ENCODE measurements at places on chromosomes 1 and 21.
A peak's percentile ranks its signal among the peaks of the same experiment; 100 is the strongest.

- no peak for DNase-seq
Measured at GRCh38 chr1:232786845-232787455, 18.3 kb upstream of the MAP10 start.

DNA sequence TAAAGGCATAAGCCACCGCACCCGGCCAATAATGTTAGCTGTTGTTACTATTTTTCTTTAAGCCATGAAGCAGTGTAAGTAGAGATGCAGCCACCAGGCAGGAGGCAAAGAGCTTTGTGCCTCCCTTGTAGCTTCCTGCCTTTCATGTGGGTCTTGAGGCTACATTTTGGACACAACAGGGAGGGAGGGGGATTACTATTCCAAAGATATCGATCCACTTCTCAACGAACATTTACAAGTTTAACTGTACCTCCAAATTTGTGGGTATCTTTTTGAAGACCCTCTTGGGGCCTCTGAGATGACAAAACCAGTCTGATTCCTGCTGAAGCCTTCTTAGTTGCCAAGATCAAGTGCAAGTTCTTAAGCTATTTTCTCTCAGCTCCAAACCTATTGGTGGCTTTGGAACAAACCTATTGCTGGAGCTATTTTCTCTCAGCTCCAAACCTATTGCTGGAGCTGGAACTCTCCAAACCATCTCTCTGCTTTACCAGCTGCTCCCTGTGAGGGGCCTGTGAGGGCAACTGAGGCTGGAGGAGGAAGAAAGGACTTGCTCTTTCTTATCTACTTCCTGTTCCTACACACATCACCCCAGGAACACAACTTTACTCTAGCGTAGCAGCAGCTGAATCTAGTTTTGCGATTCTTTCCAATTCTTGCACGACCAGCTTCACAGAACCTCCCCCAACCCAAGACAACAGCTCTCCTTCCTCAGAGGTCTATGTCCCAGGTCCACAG lies 16.1 kb upstream of the RCAN3 start:
- DNase-seq = peak; percentile 53

DNA sequence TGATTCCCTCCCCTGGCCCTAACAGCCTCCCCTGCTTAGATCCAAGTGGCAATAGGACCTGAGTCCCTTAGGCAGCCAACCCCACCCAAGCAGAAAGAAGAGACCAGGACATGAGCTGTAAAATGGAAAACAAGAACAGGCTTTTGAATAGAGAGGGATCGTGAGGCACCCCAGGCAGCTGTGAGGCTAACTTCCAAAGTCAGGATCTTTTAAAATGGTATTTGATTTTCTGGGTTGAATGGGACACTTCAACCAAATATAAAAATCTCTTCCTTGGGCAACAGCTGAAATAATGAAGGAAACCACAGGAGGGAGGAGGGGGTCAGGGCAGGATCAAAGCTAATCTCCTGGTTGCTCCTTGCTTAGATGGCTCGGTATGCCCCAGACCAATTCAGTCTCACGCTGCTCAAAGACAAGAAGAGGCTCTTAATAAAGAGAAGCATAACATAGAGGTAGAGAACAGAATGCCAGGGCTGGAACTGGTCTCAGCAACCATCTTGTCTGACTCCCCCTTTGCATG lies 28.6 kb upstream of the AVPR1B start:
- no peak for DNase-seq

DNA sequence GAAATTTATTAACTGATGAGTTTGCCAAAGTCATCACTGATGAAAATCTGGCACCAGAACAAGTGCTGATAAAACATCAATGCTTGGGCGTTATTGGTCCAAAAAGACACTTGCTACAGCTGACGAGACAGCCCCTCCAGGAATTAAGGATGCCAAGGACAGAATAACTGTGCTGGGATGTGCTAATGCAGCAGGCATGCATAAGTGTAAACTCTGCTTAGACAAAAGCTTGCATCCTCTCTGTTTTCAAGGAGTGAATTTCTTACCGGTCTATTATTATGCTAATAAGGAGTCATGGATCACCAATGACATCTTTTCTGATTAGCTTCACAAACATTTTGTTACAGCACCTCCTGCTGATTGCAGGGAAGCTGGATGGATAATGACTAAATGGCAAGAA lies 402.0 kb downstream of the LTN1 start:
- DNase-seq = no peak

DNA sequence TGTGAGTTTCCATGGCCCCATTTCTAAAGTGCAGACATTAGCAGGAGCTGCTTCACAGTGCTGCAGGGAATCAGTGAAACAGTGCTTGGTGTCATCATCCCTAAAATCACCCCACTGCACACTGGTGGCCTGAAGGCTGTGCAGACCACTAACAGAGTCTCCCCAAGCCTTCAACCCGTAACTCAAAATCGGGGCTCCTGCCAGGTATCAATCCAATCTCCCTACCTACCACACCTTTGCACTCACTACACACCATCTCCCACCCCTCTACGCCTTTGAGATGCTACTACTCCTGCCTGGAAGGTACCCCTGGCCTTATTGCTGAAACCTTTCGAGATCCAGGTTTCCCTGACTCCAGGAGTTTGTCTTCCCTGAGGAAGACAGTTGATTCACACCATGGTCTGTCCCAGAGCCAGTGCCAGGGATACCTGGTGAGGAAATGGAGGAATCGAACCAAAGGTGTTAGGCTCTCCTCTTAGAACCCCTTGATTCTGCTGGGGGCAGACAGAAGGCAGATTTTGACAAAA lies 25.5 kb downstream of the SLC2A1 start:
- DNase-seq = no peak

DNA sequence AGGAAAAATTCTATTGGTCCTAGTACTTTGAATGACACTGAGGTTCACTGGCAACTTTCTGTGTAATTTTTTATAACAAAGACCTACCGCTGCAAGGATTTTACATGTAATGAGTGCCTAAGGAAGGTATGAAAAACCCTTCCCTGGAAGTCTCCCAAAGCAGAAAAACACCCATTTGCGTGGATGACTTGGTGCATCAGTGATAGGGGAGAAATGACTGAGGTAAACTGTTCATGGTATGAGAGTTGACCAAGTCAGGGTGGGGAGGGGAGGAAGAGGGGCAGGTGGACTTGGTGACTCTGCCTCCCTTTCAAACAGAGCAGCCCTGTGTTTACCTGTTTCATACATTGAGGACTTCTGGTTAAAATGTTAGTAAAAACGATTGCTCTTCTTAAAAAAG lies 78.8 kb upstream of the IPO9 start:
- no peak for DNase-seq

GRCh38 chr1:220902916-220903315 lies 23.7 kb downstream of the HLX start:
- DNase-seq = no peak

- peak; percentile 23 for DNase-seq
Measured at GRCh38 chr1:147723691-147724323, 36.6 kb downstream of the GJA5 start.

- DNase-seq = no peak
Measured at GRCh38 chr1:42847111-42847595, 740 bp downstream of the ZNF691 start.
